ENCODE measurements at places on chromosomes 1 and 21.
A peak's percentile ranks its signal among the peaks of the same experiment; 100 is the strongest.

DNA sequence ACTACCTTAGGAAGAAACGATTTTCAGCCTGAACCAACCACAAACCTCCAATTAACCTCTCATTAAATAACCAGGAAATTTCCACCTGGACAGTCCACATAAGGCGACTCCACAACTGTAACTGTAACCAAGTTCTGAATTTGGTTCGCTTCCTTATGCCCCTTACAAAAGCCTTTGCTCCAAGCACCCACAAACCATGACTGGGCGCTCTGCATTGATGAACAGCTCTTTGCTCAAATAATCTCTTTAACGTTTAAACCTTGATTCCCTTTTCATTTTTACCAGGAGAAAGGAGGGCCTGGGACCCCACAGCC, 38.2 kb upstream of the ZNF124 start:
- peaks cover 51% of the 10 kb centered on the region for H3K4me1 ChIP-seq
- peaks cover 50% of the 10 kb centered on the region for H3K36me3 ChIP-seq
- no peak for DNase-seq
- peak overlapping the region; percentile 97 for H3K27ac ChIP-seq
- peak overlapping the region; percentile 92 for H3K4me3 ChIP-seq

- peaks cover 6% of the 10 kb centered on the region for H3K4me1 ChIP-seq
- H3K27me3 ChIP-seq = peaks cover 8% of the 10 kb centered on the region
- no peak for DNase-seq
- no peak overlapping the region for H3K27ac ChIP-seq
- H3K4me3 ChIP-seq = no peak overlapping the region
- H3K36me3 ChIP-seq = no peaks in the 10 kb centered on the region
Measured at GRCh38 chr1:2215329-2215728, 12.8 kb upstream of the SKI start.

GRCh38 chr1:180775801-180776200, 136.9 kb upstream of the KIAA1614 start:
- peaks cover 6% of the 10 kb centered on the region for H3K4me1 ChIP-seq
- no peak overlapping the region for H3K4me3 ChIP-seq
- no peak overlapping the region for H3K27ac ChIP-seq
- no peaks in the 10 kb centered on the region for H3K36me3 ChIP-seq
- no peaks in the 10 kb centered on the region for H3K27me3 ChIP-seq

GRCh38 chr1:241696815-241697639, 44.9 kb downstream of the WDR64 start:
- no peak overlapping the region for H3K27ac ChIP-seq
- no peaks in the 10 kb centered on the region for H3K36me3 ChIP-seq
- peaks cover 7% of the 10 kb centered on the region for H3K4me1 ChIP-seq
- no peak for DNase-seq
- no peak overlapping the region for H3K4me3 ChIP-seq

GRCh38 chr1:233277637-233278606, 17.6 kb downstream of the PCNX2 start:
- DNase-seq = no peak
- H3K4me1 ChIP-seq = peaks cover 44% of the 10 kb centered on the region
- no peaks in the 10 kb centered on the region for H3K27me3 ChIP-seq

- no peaks in the 10 kb centered on the region for H3K27me3 ChIP-seq
- no peak for DNase-seq
- no peak overlapping the region for H3K27ac ChIP-seq
- H3K4me3 ChIP-seq = no peak overlapping the region
- H3K4me1 ChIP-seq = no peaks in the 10 kb centered on the region
Measured at GRCh38 chr1:60563777-60564535, 490.4 kb upstream of the C1orf87 start.

DNA sequence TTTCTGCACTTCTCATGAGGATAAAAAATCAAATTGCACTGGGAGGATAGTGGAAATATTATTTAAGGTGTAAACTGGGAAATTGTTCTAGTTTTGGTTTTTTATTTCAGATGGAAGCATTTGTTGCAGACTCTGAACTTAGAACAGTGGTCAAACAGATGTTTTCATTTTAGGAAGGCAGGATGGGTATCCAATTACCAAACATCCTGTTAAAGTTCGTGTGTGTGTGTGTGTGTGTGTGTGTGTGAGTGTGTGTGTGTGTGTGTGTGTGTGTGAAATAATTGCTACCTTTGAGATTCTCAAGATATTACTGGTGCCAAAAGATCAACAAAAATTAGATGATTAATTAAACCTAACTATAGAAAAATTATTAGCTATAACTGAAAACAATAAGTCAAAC, 24.3 kb upstream of the DUSP10 start:
- no peak for DNase-seq
- H3K27ac ChIP-seq = no peak overlapping the region
- H3K36me3 ChIP-seq = peaks cover 3% of the 10 kb centered on the region
- no peak overlapping the region for H3K4me3 ChIP-seq

- H3K36me3 ChIP-seq = peaks cover 59% of the 10 kb centered on the region
- H3K4me1 ChIP-seq = no peaks in the 10 kb centered on the region
- no peak overlapping the region for H3K27ac ChIP-seq
- no peak overlapping the region for H3K4me3 ChIP-seq
- H3K27me3 ChIP-seq = no peaks in the 10 kb centered on the region
Measured at GRCh38 chr1:100476735-100477290, 61.1 kb upstream of the GPR88 start.

- peaks cover 23% of the 10 kb centered on the region for H3K4me1 ChIP-seq
- DNase-seq = no peak
- H3K27ac ChIP-seq = no peak overlapping the region
- H3K36me3 ChIP-seq = peaks cover 52% of the 10 kb centered on the region
- no peak overlapping the region for H3K4me3 ChIP-seq
Measured at GRCh38 chr21:28953247-28953646, 39.4 kb downstream of the LTN1 start.

DNA sequence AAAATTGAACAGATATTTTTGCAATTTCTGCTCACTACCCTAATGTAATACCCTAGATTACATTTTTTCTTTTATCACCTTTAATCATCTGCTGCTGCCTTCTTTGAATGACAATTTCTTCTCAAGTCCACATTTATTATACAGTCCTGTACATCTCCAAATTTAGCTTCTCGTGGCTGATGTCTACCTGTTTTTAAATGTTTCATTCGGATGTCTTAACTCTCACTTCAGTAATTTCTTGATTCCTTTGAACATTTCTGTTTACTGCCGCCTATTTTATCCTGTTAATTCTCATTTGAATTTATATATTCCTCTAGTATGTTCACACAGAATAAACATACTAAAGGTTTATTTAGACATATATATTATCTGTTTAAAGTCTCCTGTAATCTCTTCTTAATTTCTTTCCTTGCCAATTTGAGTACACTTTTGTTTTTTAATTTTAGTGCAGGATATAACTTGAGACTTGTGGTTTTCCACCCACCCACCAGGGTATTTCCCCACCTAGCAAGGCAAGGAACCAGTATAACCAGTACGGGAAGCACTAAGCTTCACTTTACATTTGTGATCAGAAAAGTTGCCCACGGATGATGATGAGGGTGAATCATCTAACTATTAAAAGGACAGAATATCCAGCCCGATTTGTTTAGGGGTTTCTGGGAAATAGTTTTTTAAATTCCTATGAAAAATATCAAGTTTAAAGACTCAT, 12.7 kb downstream of the INSL5 start:
- DNase-seq = peak; percentile 33
- H3K27me3 ChIP-seq = no peaks in the 10 kb centered on the region
- H3K27ac ChIP-seq = peak overlapping the region; percentile 17
- H3K4me3 ChIP-seq = no peak overlapping the region
- H3K36me3 ChIP-seq = no peaks in the 10 kb centered on the region

DNA sequence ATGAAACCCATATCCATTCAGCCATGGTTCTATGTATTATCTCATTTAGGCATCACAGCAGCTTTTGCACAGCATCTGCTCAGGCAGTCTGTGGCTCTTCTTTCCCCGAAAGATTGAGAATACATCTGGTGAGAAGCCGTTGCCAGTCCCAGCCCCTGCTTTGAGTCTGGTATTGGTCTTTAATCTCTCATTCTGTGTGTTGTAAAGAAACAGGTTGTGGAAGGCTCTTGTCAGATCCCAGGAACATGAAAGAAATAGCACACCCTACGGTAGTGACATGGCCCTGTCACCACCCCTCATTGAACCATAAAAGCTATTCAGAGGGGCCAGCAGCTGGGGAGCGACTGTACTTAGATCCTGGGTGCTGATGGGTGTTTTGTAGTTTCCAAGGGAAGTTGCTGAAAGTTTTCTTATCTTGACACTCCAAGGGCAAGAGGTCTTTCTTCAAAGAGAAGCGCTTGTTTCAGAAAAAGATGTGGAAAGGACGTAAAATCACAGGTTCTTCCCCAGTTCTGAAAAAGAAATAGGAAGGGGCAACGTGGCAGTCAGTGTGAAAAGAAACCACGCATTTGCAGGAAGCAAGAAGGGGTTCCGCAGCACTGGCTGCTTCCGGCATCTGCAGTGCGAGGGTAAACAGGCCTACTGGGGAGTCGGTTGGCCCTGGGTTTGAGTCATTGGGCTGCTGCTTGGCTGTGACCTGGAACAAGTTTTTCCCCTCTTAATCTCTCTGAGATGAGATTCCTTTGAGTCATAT, 145.0 kb downstream of the DHRS3 start:
- peaks cover 74% of the 10 kb centered on the region for H3K4me1 ChIP-seq
- peak overlapping the region; percentile 53 for H3K4me3 ChIP-seq
- peak; percentile 70 for DNase-seq
- peak overlapping the region; percentile 93 for H3K27ac ChIP-seq

- H3K4me3 ChIP-seq = no peak overlapping the region
- peaks cover 2% of the 10 kb centered on the region for H3K36me3 ChIP-seq
- DNase-seq = no peak
- peaks cover 16% of the 10 kb centered on the region for H3K27me3 ChIP-seq
- H3K4me1 ChIP-seq = peaks cover 35% of the 10 kb centered on the region
Measured at GRCh38 chr21:36981977-36982700, 15.7 kb upstream of the HLCS start.

GRCh38 chr1:246333855-246334254, 173.2 kb downstream of the SMYD3 start:
- H3K27me3 ChIP-seq = no peaks in the 10 kb centered on the region
- H3K4me1 ChIP-seq = peaks cover 23% of the 10 kb centered on the region
- no peak overlapping the region for H3K4me3 ChIP-seq

DNA sequence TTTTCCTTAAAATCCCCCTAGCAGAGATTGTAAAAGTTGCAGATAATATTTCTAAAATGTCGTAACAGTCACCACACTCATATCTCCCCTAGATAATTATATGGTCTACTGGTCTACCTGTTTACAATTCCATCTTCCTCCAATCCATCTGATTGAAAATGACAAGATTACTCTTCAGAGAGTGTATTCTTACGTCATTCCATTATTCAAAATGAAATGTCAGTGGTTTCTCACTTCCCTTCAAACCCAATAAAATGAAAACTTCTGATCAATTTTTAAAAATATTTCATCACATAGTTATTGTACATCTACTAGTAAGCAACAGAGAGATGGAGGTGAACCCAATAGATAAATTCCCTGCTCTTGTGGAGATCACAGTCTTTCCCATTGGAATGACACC, 202.2 kb upstream of the C8B start:
- H3K27ac ChIP-seq = no peak overlapping the region
- no peaks in the 10 kb centered on the region for H3K27me3 ChIP-seq
- no peak overlapping the region for H3K4me3 ChIP-seq
- no peaks in the 10 kb centered on the region for H3K4me1 ChIP-seq
- H3K36me3 ChIP-seq = no peaks in the 10 kb centered on the region
- no peak for DNase-seq

GRCh38 chr1:24892188-24893153, 37.6 kb downstream of the RUNX3 start:
- no peak for DNase-seq
- H3K27me3 ChIP-seq = peaks cover 7% of the 10 kb centered on the region
- no peak overlapping the region for H3K27ac ChIP-seq
- H3K4me3 ChIP-seq = no peak overlapping the region

- peaks cover 21% of the 10 kb centered on the region for H3K27me3 ChIP-seq
- H3K36me3 ChIP-seq = no peaks in the 10 kb centered on the region
- DNase-seq = peak; percentile 39
- no peak overlapping the region for H3K4me3 ChIP-seq
- H3K4me1 ChIP-seq = peaks cover 20% of the 10 kb centered on the region
- H3K27ac ChIP-seq = no peak overlapping the region
Measured at GRCh38 chr1:209823143-209824041, 4.4 kb upstream of the UTP25 start.

DNA sequence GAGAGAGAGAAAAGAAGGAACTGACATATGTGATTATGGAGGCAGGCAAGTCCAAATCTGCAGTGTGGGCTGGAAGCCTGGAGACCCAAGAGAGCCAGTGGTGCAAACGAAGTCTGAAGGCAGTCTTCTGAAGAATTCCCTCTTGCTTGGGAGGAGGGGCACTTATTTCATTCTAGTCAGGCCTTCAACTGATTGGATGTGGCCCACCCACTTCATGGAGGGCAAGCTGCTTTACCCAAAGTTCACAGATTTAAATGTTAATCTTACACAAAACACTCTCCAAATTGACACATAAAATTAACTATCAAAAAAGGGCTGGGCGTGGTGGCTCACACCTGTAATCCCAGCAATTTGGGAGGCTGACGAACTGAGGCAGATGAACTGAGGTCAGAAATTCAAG, 103.5 kb upstream of the RAB3GAP2 start:
- no peak for DNase-seq
- peaks cover 3% of the 10 kb centered on the region for H3K27me3 ChIP-seq
- no peak overlapping the region for H3K4me3 ChIP-seq
- H3K27ac ChIP-seq = no peak overlapping the region
- H3K4me1 ChIP-seq = no peaks in the 10 kb centered on the region
- no peaks in the 10 kb centered on the region for H3K36me3 ChIP-seq

GRCh38 chr1:60974524-60975372, 107.6 kb upstream of the NFIA start:
- peaks cover 12% of the 10 kb centered on the region for H3K27me3 ChIP-seq
- no peak overlapping the region for H3K4me3 ChIP-seq
- H3K36me3 ChIP-seq = no peaks in the 10 kb centered on the region
- no peak for DNase-seq
- H3K4me1 ChIP-seq = no peaks in the 10 kb centered on the region

DNA sequence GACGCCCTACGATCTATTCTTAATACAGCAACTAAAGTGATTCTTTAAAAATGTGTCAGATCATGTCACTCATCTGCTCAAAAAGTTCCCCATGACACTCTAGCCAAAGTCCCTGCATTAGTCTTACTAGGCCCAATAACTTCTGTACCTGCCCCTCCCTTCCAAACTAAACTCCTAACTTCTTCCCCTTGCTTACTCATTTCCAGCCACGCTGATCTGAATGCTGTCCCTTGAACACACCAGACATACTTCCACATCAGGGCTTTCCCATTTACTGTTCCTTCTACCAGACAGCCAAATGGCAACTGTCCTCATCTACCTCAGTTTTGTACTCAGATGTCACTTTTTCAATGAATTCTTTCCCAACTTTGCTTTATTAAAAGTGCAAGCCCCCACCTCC, 1.2 kb downstream of the PPT1 start:
- peak overlapping the region; percentile 3 for H3K4me3 ChIP-seq
- H3K27me3 ChIP-seq = peaks cover 5% of the 10 kb centered on the region
- H3K4me1 ChIP-seq = peaks cover 44% of the 10 kb centered on the region
- no peak for DNase-seq
- peaks cover 26% of the 10 kb centered on the region for H3K36me3 ChIP-seq

GRCh38 chr1:54745274-54745673, 19.0 kb downstream of the PARS2 start:
- H3K4me1 ChIP-seq = no peaks in the 10 kb centered on the region
- DNase-seq = no peak
- H3K4me3 ChIP-seq = no peak overlapping the region
- H3K36me3 ChIP-seq = peaks cover 4% of the 10 kb centered on the region
